Urinary bladder (tissue), 4 donors: ENCODE measurements at places on chromosomes 4 and X. TPM values are rescaled to one million over a fixed set of nuclear protein-coding genes. Genes with fewer than 3 reads are reported as not detected.

The TMPRSS11A gene
- not detected for total RNA-seq

The DUX4 gene
- not detected for total RNA-seq

DNA sequence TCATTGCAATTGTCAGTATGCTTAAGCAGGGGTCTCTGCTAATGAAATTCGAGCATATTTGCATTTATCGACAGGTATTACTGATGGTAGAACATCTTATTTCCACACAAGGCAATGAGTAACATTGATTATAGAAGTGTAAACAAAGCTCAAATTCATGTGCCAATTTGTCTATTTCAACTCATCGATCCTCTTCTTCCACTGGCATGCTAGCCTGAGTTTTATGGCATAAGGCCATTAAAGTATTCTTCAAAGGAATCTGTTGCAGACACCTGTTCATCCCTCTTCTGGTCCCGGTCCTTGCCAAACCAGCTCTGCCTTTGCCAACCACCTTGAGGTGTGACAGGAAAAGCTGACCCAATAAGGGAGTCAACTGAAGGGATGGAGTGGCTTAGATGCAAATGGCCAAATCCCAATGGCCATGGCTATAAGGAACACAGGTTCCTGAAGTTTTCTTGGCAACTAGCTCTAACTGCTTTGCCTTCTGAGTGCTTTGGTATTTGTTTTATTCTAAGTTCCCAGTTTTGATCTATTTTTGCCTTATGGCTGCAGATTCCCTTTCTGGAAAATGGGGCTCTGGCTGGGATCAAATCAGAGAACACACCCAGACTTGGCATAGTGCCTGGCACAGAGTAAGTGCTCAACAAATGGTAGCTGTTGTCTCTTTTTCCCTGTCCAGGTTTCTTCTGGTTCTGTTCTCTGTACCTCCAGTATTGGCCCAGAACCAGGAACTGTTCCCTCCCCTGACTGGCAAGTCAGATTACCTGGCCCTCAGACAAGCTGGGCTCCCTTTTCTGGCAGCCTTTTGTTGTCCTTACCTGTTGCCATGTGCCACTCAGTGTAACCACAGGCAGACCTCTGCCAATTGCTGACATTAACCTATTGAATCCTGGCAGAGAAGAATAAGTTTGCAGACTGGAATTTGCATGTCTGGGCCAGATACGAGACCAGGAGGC, 63.1 kb downstream of the RTL9 start:
- no peak for DNase-seq

- DNase-seq, result no peak
Observed at GRCh38 chr4:77358315-77358928, 201.4 kb downstream of the CCNG2 start.

DNA sequence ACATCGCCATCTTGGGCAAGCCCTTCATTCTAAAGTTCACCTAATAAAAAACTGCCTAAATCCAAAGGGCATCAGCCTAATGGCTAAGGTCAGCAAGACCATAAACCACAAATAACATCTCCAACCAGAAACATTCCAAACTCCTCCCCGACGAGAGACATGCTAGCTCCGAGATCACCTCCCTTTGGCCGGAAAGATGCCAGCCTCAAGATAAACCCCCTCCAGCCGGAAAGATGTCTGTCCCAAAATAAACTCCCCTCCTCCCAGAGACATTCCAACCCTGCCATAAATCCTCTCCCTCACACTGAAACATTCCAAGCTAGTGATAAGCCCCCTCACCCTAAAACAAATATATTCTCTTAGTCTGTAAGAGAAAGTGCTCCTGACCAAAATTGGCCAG, 13.3 kb upstream of the DYNLT3 start:
- no peak for DNase-seq
